Lower leg skin (tissue), 4 donors: ENCODE measurements at places on chromosomes 1 and 21. TPM values are rescaled to one million over a fixed set of nuclear protein-coding genes. Genes with fewer than 3 reads are reported as not detected.

The ABCA4 gene
- 0.46 TPM for total RNA-seq

The C1orf21 gene
- total RNA-seq, result 53.9 TPM

- DNase-seq, result peak; percentile 28
Observed at GRCh38 chr1:18527921-18528320, 47.2 kb downstream of the KLHDC7A start.

DNA sequence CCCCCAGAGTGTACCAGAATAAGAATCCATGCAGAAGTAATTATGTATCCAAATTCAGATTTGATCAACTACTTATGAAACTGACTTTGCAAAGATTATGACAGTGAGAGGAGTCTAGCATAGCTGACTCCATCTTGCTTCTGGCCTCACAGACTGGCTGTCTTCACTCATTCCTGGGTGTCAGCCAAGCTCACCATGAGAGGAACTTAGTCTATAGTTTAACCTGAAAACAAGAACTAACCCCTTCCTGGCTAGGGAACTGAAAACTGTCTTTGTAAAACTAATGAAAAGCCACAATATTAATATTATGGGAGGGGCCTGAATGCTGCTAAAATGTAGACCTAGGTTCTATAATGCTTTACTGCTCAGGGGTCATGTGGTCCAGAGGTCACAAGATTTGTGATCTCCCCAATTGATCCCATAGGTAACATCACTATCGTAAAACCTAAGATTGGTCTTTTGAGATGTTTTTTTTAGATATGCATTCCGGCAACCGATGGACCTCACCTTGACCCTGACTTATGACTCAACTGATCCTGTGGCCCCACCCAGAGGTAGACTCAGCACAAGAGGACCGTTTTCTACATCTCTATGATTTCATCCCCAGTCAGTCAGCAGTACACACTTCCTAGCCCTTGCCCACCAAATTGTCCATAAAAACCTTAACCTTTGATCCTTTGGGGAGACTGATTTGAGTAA lies 55.2 kb downstream of the ATP1B1 start:
- no peak for DNase-seq

The PRAMEF14 gene
- total RNA-seq, result not detected

- DNase-seq, result no peak
Observed at GRCh38 chr1:170864876-170865538, 70.3 kb upstream of the MROH9 start.

DNA sequence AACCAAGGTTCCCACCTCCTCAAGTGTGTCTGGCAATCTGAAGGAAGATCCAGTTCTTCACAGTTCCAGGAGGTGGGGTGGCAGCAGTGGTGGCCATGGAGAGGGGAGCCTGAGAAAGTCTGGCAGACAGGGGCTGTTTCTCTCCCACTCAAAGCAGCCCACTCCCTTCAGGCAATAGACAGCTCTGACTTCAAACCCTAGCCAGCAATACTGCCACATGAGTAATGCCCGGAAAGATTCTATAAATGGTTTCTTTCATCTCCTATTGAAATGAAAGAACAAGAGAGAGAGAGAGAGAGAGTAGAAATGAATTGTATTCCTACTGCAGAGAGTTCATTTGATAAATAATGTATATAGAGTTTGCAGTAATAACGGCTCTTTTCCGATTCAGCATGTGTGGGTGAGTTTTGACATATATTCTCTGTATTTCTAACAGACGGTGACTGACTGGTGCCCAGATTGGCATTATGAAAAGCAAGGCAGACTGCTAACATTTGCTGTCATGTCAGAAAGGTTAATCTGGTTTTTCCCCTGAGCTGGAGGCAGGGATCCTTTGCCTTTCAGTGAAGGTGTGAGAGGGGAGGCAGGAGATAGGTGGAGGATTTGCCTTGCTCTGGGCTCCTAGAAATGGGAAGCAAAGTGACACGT lies 267.1 kb upstream of the KIAA0040 start:
- no peak for DNase-seq

- no peak for DNase-seq
Observed at GRCh38 chr21:41008974-41009373, 159.0 kb upstream of the BACE2 start.

The ORC1 gene
- total RNA-seq, result 1.3 TPM

- DNase-seq, result no peak
Observed at GRCh38 chr1:119294722-119295121, 73.9 kb upstream of the HAO2 start.

The NBPF20 gene
- 1.5 TPM for total RNA-seq
